AG04450 (cell line): ENCODE measurements at places on chromosomes 6 and 20. TPM values are rescaled to one million over a fixed set of nuclear protein-coding genes. Genes with fewer than 3 reads are reported as not detected.

The CCR6 gene
- polyA plus RNA-seq, result not detected in 2 replicates

The CRIP3 gene
- not detected in 2 replicates for polyA plus RNA-seq

The FAM83C gene
- not detected in 2 replicates for polyA plus RNA-seq

The GABRR1 gene
- polyA plus RNA-seq, result not detected in 2 replicates

The PPP1R14C gene
- not detected in 2 replicates for polyA plus RNA-seq

The IL17A gene
- not detected in 2 replicates for polyA plus RNA-seq

The PHACTR3 gene
- polyA plus RNA-seq, result not detected in 2 replicates

The BYSL gene
- polyA plus RNA-seq, result 18.1 and 25.1 TPM in 2 replicates

The LAMA4 gene
- 231 and 246 TPM in 2 replicates for polyA plus RNA-seq

The SLC24A3 gene
- polyA plus RNA-seq, result not detected in 2 replicates

The BTN1A1 gene
- polyA plus RNA-seq, result 0.04 TPM in 1 of 2 replicates, not detected in the other

The ZNF337 gene
- polyA plus RNA-seq, result 11.3 and 12.9 TPM in 2 replicates

The ANKRD66 gene
- polyA plus RNA-seq, result not detected in 2 replicates

The METTL24 gene
- polyA plus RNA-seq, result not detected in 2 replicates

The ZNF334 gene
- polyA plus RNA-seq, result 3.3 and 4.0 TPM in 2 replicates
